ENCODE measurements at places on chromosomes 12 and 14. TPM values are rescaled to one million over a fixed set of nuclear protein-coding genes. Genes with fewer than 3 reads are reported as not detected.

- H3K27ac ChIP-seq, result no peak overlapping the region
- no peak for DNase-seq
- H3K4me1 ChIP-seq, result no peaks in the 10 kb centered on the region
- H3K27me3 ChIP-seq, result no peaks in the 10 kb centered on the region
- H3K4me3 ChIP-seq, result no peak overlapping the region
- H3K36me3 ChIP-seq, result no peaks in the 10 kb centered on the region
These were observed 200.3 kb downstream of the DPY19L2 start for GRCh38 chr12:63467951-63468350.

- no peaks in the 10 kb centered on the region for H3K4me1 ChIP-seq
- DNase-seq, result peak; percentile 54
- no peaks in the 10 kb centered on the region for H3K36me3 ChIP-seq
- H3K4me3 ChIP-seq, result no peak overlapping the region
- no peak overlapping the region for H3K27ac ChIP-seq
These were observed 50.1 kb downstream of the GALNT9 start for GRCh38 chr12:132279184-132279889.

DNA sequence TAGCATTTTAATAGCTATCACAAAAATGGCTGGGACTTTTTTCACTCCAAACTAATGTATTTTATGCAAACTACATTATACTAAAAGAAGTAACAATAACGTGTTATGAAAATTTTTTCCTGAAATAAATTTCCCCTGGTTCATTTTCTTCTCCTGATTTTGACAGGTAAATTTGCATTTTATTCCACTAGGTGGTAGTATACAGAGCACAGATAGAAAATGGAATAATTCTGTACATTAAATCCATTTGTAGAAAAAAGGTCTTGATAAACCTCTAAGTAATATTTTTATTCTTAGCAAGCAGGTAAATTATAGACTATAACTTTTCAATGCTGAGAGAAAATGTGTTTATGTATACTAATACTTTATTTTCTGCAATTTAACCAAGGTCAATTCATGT is 96.5 kb downstream of the BCAT1 start:
- H3K4me1 ChIP-seq, result no peaks in the 10 kb centered on the region
- DNase-seq, result no peak
- H3K4me3 ChIP-seq, result no peak overlapping the region
- H3K27me3 ChIP-seq, result no peaks in the 10 kb centered on the region
- H3K27ac ChIP-seq, result no peak overlapping the region

- no peak for DNase-seq
- peaks cover 81% of the 10 kb centered on the region for H3K36me3 ChIP-seq
- no peaks in the 10 kb centered on the region for H3K27me3 ChIP-seq
- no peak overlapping the region for H3K4me3 ChIP-seq
- no peak overlapping the region for H3K27ac ChIP-seq
These were observed 11.3 kb downstream of the MEG3 start for GRCh38 chr14:100836941-100837804.

DNA sequence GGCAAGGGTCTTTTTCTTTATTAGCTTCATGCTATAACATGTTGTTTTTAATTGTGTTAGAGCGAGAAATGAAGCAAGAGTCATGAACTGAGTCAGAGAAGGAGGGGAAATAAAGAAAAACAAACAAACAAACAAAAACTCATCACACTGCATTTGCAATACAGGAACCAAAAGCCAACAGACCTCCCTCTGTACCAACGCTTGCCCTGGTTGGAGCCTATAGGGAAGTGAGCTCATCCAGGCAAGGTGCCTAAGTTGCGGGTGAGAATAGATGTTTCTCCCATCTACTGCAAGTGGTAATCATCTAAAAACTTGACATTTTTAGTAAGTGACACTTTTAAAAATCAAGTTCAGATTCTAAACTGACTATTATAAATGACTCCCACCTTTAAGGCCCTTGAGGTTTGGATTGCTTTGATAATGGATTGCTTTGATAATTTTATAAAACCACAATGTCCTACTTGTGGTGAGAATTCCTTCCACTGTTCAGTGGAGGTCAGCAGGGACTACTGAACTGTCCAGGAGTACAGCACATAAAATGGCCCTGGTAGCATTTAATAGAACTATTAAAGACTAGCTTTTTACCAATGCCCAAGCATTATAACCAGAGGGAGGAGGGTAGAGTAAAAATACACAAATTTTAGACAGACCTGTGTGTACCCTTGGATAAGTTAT is 31.3 kb downstream of the SLC38A1 start:
- H3K27ac ChIP-seq, result no peak overlapping the region
- no peak overlapping the region for H3K4me3 ChIP-seq

GRCh38 chr12:111390910-111391309 is 14.8 kb upstream of the SH2B3 start:
- H3K27ac ChIP-seq, result no peak overlapping the region
- H3K27me3 ChIP-seq, result no peaks in the 10 kb centered on the region
- DNase-seq, result no peak
- no peaks in the 10 kb centered on the region for H3K4me1 ChIP-seq
- H3K36me3 ChIP-seq, result no peaks in the 10 kb centered on the region
- H3K4me3 ChIP-seq, result no peak overlapping the region

DNA sequence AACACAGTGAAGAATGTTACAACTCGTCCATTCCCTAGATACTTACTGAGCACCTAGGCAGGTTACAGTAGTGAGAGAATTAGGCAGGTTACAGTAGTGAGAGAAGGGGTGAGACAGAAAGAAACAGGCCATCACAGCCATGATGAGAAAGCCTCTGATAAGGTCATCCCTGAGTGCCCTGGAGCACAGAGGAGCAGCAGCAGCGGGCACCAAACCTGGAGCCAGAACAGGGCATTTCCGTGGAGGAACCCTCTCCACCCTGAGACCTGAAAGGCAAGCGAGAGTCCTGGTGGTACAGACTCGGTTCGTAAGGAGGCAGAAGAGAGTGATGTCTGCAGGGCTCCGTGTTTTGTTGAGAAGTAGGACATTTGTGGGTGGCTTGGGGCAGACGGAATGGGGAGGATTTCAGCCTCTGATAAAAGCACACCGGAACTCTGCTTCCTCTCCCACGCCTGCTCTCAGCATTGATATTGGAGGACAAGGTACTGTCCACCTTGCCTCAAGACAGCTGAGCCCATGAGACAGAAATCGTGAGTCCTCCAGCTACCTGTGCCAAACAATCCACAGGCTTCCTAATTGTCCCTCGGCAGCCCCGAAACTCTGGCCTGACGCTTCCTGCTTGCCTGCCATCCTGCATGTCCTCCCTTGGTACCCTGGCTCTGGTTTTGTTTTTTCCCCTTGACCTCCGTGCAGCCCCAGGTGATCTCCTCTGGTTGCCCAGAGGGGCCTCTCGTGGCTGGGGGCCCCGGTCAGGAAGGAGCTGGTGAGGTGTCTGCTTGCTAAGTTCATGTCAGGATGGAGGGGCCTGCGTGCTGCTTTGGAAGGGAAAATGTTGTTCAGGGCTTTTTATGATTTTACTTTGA is 136.1 kb downstream of the GCH1 start:
- no peaks in the 10 kb centered on the region for H3K36me3 ChIP-seq
- no peak overlapping the region for H3K27ac ChIP-seq
- H3K27me3 ChIP-seq, result no peaks in the 10 kb centered on the region
- H3K4me3 ChIP-seq, result no peak overlapping the region

DNA sequence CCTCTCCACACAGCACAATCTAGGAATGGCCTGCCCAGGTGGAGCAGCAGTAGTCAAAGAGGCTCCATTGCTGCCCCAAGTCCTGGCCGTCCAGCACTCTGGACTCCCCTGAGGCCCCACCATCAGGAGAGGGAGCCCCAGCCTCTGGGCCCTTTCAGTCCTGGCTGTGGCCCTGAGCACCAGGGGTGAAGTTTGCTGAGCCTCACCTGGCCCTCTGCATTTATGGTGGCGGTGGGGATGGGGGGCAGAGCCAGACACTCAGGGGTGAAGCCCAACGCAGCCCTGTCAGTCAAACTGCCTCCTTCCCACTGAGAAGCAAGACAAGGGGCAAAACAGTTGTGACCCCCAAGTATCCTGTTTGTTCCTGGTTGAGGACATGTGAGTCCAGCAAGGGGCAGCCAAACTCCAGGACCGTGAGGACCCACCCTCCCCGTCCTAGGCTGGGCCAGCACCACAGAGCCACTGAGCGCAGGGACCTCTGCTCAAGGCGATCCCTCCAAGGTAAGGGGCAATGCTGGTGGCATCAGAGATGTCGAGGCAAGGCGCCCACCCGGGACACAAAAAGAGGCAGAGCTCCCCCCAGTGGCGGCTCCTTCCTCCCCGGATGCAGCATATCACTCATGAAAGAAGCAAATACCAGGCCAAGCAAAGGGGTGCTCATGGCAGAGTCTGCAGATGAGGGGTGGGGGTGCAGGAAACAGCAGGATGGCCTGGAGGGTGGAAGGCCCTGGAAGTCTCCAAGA is 4.8 kb upstream of the AMN start:
- peak; percentile 80 for DNase-seq
- H3K4me3 ChIP-seq, result no peak overlapping the region
- H3K36me3 ChIP-seq, result no peaks in the 10 kb centered on the region

- H3K4me1 ChIP-seq, result no peaks in the 10 kb centered on the region
- H3K27me3 ChIP-seq, result no peaks in the 10 kb centered on the region
- no peak for DNase-seq
- no peaks in the 10 kb centered on the region for H3K36me3 ChIP-seq
- H3K27ac ChIP-seq, result no peak overlapping the region
These were observed 342.0 kb downstream of the SEC23A start for GRCh38 chr14:38761033-38761432.

GRCh38 chr14:73741386-73741875 is 27.2 kb upstream of the PNMA1 start:
- no peaks in the 10 kb centered on the region for H3K27me3 ChIP-seq
- H3K36me3 ChIP-seq, result no peaks in the 10 kb centered on the region
- peak overlapping the region; percentile 39 for H3K27ac ChIP-seq
- H3K4me3 ChIP-seq, result no peak overlapping the region
- peak; percentile 84 for DNase-seq

GRCh38 chr12:24561882-24562770 is 386.8 kb downstream of the BCAT1 start:
- no peaks in the 10 kb centered on the region for H3K27me3 ChIP-seq
- H3K4me1 ChIP-seq, result no peaks in the 10 kb centered on the region
- H3K4me3 ChIP-seq, result peak overlapping the region; percentile 44

Gene PRIMA1
- 0.61 TPM for total RNA-seq

Gene COCH
- total RNA-seq, result 2.7 TPM

Gene AREL1
- total RNA-seq, result 30.0 TPM

All from adrenal gland (tissue), 19 donors.